ENCODE measurements at places on chromosomes 16 and 17.

GRCh38 chr17:871751-872519, 89.8 kb downstream of the MRM3 start:
- no peak for DNase-seq

GRCh38 chr16:65195998-65196397, 74.1 kb upstream of the CDH11 start:
- DNase-seq, result no peak

- no peak for DNase-seq
Observed at GRCh38 chr17:4574448-4575045, 9.8 kb upstream of the SMTNL2 start.

GRCh38 chr17:6278376-6278775, 156.5 kb downstream of the AIPL1 start:
- DNase-seq, result no peak

DNA sequence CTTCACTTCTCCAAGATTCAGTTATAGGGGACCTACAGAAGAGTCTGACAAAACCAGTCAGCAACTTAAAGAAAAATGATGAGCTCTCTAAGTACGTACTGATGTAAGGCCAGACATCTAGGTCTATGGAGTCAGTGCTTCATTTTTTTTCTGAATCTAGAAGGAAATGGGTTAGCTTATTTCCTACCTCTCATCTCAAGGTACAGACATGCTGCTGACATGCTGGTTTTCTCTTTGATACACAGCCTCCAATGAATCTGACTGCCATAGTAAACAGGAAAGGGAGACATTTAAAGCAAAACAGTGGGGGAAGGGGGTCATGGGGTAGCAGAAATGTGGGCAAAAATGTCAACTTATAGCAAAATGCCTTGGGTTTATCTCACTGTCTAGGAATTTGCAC, 16.4 kb downstream of the CDR2 start:
- no peak for DNase-seq

- DNase-seq, result no peak
Observed at GRCh38 chr17:71494062-71494855, 626.6 kb upstream of the SOX9 start.

DNA sequence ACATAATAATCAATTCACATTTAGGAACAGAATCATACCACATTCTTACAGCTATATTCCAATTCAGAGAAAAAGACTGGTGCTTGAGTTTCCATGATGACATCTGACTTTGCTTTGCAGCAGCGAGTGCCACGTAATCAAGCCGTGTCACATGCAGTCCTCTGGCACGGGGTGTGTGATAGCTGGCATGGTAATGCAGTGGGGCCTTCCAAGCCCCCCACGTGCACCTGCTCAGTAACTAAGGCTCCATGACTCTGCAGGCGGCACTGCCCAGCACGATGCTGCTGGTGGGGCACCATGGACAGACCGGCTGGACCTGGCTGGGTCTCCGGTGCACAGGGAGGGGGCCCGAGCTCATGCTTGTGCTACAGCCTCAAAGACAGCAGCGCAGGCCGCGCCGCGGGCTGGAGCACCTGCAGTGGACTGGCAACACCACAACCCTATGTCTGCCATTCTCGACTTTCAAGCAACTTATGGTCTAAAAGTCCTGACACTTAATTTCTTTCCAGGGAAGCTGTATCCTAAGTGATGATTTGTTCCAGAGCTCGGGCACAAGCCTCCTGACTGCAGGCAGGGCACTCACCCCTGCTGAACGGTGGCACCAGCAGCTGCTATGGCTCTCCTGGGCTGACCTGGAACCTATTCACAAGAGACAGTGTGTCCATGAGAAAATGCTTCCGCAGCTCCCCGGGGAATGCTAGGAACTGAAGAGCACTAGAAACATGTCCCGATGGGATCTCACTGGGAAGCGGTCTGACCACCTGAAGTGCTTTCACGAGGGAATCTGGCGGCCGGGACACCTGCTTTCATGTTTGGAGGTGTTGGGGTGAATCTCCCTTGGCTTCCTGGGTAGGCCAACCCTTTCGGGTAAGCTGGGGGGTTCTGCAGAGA, 99.5 kb upstream of the DNAH17 start:
- no peak for DNase-seq

DNA sequence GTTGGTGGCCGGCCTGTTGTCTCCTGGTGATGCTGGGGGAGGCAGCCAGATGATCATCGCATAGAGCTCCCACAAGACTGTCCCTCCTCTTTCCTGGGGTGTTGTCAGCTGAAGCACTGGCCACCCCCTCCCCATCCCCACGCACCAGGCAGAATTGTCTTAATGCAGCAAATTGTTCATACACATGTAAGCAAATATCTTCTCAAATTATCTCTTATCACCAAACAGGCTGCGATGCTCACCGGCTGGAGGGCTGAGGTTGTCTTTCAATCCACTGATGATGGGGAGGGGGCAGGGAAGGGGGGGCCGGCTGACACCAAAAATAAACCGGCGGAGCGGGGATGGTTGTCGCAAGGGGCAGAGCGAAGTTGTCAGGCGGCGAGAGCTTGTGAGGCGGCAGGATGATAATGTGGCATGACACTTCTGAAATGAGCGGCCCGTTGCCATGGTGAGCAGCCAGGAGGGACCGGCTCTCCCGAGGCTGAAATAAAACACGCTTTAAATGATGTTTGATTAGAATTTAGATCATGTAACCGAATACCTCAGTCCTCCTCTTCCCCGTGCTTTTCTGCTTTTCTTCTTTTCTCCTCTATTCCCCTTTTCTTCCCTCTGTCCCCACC, 59.8 kb downstream of the MRM1 start:
- DNase-seq, result no peak

- no peak for DNase-seq
Observed at GRCh38 chr17:75540923-75541503, 15.5 kb downstream of the LLGL2 start.

GRCh38 chr16:13052431-13052830, 151.0 kb downstream of the SHISA9 start:
- no peak for DNase-seq

- DNase-seq, result no peak
Observed at GRCh38 chr16:77113835-77114234, 77.2 kb upstream of the MON1B start.

DNA sequence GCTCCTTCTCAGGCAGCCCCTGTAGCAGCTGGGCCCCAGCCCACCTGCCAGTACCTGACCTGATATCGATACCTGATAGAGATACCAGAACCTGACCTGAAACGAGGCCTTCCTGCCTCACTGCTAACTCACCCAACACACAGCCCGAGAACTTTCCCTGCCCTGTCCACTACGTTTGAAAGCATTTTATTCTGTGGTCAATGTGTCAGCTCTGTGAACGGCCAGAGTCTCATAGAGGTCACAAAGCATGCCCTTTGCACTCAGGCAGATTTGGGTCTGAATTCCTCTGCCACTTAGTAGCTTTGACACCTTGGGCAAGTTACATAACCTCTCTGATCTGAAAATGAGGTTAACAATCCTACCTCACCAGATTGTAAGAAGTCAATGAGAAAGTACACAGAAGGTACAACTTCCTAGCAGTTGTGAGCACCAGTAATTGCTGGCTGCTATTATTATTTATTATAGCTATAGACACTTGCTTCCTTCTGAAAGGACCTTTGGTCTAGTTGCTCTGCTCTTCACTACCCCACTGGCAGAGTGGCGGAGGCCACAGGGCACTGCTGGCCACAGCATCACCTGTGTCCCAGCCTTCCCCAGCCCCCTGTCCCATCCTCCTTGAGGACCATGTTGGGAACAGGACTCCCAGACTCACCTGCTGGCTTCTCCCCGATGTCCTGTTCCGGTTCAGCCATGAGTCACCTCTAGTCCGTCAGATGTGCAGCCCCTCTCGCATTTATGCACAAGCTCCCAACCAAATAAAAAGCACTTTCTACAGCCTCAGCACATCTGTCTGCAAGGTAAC, 895 bp downstream of the ANKRD40CL start:
- DNase-seq, result no peak

- no peak for DNase-seq
Observed at GRCh38 chr16:85180827-85181738, 68.8 kb upstream of the CIBAR2 start.

- no peak for DNase-seq
Observed at GRCh38 chr17:50102164-50102991, 7.2 kb downstream of the PDK2 start.

- no peak for DNase-seq
Observed at GRCh38 chr16:67242138-67242730, 5.0 kb downstream of the FHOD1 start.

- no peak for DNase-seq
Observed at GRCh38 chr17:30450125-30451027, 26.8 kb upstream of the GOSR1 start.

- DNase-seq, result no peak
Observed at GRCh38 chr17:4438162-4438944, 4.6 kb downstream of the SPNS3 start.

- DNase-seq, result no peak
Observed at GRCh38 chr17:39484178-39484577, 22.9 kb downstream of the CDK12 start.

DNA sequence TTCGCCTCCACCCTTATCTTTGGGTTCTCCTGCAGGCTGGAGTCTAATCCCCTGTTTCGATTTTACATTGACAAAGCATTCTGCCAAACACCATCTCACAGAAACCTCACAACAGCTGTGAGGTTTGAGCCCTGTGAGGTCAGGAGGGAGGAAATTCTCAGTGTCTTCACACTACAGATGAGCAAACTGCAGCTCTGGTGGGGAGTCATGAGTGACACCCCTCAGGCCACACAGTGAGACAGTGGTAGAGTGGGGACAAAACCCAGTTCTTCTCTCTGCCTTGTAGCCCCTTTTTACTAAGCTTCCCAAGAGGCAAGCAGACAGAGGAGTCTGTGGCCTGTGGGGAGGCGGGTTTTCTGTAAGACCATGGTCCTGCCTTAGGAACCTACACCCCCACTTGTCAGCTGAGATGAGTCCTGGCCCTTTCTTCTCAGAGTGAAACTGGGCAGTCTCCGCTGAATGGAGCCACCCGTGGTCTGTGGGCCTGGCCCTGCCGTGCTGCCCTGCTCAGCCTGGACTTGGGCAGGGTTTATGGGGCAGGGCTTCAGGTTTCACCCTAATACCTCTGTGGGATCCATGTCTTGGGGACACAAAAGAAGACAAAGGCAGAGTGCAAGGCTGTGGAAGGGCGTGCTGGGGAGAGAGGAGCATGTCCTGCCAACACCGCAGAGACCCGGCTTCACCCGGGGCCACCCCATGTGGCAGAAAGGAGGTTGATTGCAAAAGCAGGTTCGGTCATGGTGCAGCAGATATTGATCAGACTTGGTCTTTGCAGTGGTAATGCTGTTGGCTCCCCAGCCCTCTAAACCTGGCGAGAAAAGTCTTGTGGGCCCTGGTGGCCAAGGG, 59.0 kb downstream of the ABR start:
- DNase-seq, result no peak

DNA sequence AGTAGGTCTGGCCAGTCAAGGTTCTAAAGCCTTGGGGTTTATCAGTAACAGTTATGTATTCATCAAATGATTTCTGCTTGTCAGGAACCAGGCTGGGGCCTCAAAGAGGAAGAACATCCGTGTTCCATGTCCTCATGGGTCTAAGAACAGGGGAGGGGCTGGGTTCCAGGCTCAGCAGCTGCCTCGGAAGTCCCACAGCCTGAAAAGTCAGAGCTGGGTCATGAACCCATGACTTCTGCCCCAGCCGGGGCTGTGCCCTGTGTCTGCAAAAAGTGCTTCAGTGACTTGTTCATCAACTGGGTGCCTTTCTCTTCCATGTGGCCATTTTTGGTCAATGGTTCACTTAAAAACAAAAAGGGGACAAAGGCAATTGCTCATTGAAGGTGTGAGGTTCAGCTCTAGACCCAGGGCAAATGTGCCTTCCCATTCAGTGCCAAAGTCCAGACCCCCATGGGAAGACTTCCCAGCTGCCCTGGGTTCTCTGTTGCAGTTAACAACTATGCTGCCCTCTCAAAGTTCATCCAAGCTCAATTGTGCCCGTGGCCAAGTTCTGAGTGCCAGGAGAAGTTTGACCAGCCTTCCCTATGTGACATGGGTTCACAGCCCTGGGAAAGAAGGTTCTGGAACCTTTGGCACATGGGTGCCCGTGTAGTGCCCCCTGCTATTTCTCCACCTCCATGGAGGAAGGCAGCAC, 18.5 kb downstream of the TBKBP1 start:
- no peak for DNase-seq

- DNase-seq, result no peak
Observed at GRCh38 chr17:45430738-45431530, 1.7 kb downstream of the ARHGAP27 start.

- peak; percentile 48 for DNase-seq
Observed at GRCh38 chr16:69166221-69166833, 20.6 kb upstream of the SNTB2 start.

GRCh38 chr17:6348891-6349290, 86.0 kb downstream of the AIPL1 start:
- no peak for DNase-seq
